ENCODE measurements at places on chromosomes 7 and 10. TPM values are rescaled to one million over a fixed set of nuclear protein-coding genes. Genes with fewer than 3 reads are reported as not detected.

GRCh38 chr10:78617115-78617514, 451.7 kb upstream of the ZMIZ1 start:
- DNase-seq, result no peak

DNA sequence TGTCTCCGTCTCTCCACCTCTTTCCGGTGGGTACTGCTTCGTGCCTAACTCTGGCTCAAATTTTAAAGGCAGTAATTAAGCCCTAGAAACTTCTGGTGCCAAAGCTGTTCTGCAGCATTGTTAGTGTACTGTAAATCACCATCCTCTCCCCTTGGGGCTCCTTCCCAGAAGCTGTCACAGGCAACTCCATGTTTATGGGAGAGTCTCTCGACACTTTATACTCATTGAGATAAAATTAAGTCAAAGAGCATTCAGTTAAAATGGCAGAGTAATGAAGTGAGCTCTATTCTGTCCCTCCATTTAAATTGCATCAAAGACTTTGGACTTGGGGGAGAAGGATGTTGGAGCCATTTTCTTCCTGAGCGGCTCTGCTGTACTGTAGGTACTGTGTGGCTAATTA, 274.8 kb downstream of the SFMBT2 start:
- DNase-seq, result peak; percentile 21

- no peak for DNase-seq
Observed at GRCh38 chr7:36661135-36661840, 63.0 kb downstream of the AOAH start.

- DNase-seq, result no peak
Observed at GRCh38 chr10:11742009-11742778, at the start of gene ECHDC3. TSS of gene ECHDC3 (plus strand) at chr10:11742382. CDS start at chr10:11742577, 195 bp downstream.

- DNase-seq, result no peak
Observed at GRCh38 chr10:33876584-33877400, 542.3 kb upstream of the NRP1 start.

- DNase-seq, result no peak
Observed at GRCh38 chr7:2866601-2867000, 22.5 kb upstream of the GNA12 start.

GRCh38 chr10:30454744-30455510, 20.9 kb downstream of the MAP3K8 start:
- DNase-seq, result no peak

DNA sequence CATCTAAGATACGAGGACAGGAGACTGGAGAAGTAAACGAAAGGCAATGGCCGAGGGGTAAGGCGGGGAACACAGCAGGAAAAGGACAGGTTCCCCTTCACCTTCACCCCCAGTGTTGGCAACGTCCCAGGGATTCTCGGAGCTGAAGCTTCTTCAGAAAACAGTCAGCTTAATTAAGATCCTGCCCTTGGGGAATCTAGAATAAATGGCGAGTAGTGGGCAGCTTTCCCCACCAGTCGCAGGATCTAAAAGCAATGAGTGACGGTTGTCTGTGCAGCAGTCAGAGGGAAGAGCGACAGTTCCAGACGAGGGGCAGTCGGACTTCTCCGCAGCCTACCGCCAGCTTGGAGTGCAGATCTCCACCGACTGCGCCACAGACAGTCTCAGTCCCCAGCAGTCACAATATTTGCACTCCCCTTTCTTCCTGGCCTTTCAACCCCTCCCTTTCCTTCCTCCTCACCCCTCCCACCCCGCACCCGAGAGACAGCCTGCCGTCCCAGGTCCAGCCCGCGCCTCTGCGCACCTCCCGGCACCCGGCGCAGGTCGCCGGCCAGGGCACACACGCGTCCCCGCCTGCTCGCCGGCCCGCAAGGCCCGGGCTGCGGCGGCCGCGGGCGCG, 10.9 kb upstream of the SP8 start:
- DNase-seq, result no peak

GRCh38 chr7:117737926-117738325, 135.3 kb downstream of the CTTNBP2 start:
- DNase-seq, result no peak

- no peak for DNase-seq
Observed at GRCh38 chr7:112260911-112261310, 54.4 kb downstream of the ZNF277 start.

DNA sequence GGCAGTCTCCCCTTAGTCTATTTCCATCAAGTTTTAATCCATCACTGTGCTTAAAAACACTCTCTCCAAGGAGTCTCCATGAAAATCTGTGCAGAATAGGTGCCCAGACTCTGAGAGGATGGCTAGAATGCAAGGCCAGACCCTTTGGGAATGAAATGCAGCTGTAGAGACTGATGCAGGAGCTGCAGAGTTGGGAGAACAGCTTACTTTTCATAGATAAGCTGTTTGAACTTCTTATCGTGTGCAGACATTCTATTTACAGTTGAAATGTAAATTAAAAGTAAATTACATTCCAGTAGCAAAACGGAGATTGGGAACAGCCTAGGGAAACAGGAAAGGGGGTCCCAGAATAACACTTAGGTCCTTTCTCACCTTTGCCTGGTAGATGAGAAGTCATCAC, 14.9 kb downstream of the ZNF22 start:
- no peak for DNase-seq

The MEST gene
- polyA plus RNA-seq, result 711 TPM

The CALML3 gene
- 0.03 TPM for polyA plus RNA-seq

The PVRIG gene
- polyA plus RNA-seq, result 9.2 TPM

The GOLGA7B gene
- polyA plus RNA-seq, result 0.48 TPM
